ENCODE measurements at places on chromosomes 12 and 14.

GRCh38 chr12:57203791-57204190, 12.8 kb upstream of the NXPH4 start:
- no peak for DNase-seq

GRCh38 chr12:2295941-2296461, 243.2 kb downstream of the CACNA1C start:
- peak; percentile 23 for DNase-seq

GRCh38 chr12:24102676-24103075, 153.2 kb upstream of the SOX5 start:
- DNase-seq = no peak

DNA sequence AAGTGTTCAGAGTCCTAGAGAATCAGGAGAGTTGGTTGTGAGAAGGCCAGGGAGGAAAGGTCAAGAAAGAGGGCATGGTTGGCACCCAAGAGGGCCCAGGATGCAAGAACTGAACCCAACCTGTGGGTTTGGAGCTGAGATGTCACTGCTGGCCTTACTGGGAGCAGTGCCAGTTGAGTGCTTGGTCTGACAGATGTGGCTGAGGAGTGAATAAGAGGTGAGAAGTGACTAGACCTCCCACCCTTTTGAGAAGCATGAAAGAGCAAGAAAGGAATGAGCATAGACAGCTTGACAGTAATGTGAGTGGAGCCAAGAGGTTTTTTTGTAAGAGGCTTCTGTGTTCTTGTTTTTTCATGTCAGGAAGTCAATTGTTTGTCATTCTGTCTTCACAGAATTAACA, 95.3 kb downstream of the FGD4 start:
- DNase-seq = no peak

- no peak for DNase-seq
Observed at GRCh38 chr14:95946867-95947266, 70.2 kb downstream of the TUNAR start.

DNA sequence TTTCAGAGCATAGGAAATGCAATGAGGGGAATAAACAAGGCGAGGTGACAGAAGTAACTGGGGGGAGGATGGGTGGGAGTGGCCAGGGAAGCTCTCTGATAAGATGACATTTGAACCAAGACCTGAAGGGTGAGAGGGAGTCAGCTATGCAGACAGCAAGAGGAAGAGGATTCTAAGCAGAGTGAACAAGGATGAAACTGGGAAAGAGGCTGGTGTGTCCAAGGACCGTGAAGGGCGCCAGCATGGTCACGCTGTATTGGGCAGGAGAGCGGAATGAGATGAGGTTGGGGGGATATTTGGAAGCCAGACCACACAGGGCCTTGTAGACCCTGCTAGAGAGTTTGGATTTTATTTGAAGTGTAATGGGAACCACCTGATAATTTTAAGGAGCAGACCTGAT, 10.5 kb upstream of the PPP1R1A start:
- no peak for DNase-seq

DNA sequence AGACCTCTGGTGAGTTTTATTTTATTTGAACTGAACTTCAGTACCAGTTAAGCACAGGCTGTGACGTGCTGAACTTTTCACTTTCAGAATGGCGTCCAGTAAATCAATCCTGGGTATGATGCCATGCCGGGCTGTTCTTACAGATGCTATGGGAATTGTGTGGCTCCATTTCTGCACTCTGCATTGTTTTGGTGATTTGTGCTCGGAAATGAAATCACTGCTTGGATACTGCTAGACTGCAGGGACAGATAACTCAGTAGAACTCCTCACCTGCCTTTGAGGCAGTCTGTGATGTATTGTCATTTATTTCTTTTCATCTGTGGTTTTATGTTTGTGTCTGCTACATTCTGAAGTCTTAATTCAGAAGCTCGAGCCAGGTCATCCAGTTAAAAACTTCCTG, 172.7 kb downstream of the PTPN11 start:
- no peak for DNase-seq

DNA sequence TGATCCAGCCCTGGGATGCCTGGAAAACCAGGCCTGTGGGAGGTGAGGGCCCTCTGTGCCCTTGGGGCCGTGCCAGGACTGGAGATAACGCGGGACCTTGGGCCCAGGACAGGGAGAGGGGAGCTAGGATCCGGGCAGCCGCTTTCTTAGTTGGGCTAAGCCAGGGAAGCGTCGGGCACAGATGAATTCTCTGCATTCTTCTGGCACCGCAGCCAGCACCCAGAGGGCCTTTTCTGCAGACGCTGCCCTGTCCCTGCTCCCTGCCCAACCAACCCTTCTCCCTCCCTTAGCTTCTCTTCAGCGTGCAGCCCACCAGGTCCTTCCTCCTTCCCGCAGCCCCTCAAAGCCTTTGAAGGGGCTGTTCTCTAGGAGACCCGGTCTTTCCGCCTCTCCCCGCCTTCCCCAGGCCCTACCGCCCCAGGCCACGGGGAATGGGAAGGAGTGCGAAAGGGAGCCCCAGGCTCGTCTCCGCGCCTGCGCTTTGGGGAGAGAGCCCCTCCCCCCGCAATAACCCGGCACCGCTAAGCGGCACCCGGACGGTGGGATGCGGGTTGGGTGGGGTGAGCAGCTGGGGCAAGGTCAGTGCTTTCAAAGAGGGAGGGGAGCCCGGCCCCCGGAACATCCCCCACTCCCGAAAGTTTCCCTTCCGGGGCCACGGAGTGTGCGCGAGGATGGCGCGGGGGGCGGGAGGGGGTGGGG, 663 bp downstream of the NCKAP5L start:
- peak; percentile 21 for DNase-seq

DNA sequence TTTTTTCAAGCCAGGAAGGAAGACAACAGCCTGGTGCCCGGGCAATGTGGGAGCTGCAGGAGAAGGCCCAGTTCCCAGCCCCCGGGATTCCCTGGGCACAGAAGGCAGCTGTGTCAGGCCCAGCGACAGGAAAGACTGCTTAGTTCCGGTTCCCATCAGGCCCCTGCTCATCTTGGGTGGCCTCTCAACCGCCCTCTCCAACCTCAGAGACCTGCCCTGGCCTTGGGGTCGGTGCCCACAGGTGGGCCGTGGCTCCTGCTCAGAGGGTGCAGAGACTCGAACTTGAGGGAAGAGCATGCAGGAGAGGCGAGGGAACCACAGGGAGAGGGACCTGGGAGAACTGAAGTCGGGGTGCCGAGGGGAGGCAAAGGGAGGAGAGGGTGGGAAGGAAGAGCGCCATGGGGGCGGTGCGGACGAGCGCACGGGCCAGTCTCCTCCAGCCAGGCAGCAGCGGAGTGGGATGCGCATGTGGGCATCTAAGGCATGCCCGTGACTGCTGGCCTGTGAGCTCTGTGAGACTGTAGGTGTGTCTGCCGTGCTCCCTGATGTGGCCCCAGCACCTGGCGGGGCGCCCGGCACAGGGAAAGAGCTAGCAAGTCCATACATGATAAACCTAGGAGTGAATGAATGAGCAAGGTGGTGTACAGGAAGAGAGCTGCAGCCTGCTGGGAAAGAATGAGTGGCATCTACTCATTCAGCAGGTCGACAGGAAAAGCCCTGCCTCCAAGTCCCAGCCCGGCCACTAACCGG, 42.7 kb downstream of the SSH1 start:
- no peak for DNase-seq

DNA sequence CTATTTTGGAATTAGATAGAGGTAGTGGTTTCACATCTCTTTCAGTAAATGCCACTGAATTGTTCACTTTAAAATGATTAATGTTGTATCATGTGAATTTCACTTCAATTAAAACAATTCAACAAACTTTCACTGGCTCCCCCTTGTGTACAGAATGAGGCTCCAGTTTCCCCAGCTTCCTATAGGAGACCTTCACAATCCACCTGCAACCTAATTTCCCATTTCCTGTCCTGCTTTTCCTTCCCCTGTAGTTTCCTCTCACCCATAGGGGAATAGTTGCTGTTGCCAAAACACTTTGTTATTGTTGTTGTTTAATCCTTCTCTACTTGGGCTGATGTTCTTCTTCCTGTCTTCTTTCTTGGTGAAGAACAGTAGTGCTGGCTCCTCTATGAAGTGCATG, 59.8 kb downstream of the NPAS3 start:
- no peak for DNase-seq

DNA sequence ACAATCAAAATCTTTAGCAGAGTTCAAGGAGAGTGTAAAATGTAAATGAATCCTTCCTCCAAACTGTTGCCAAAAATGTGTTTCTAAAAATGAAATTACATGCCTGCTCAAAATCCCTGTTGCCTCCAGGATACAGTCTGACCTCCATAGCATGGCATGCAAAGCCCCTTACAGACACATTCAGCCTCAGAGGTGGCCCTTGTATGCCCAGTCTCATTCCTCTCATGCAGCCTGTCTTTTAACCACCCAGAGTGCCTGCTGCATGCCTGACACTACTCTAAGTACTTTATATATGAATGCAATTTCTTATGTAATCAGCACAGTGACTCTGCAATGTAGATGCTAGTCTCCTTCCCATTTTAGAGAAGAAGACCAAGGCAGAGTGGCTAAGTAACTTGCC, 24.4 kb upstream of the PTPRQ start:
- DNase-seq = peak; percentile 51

DNA sequence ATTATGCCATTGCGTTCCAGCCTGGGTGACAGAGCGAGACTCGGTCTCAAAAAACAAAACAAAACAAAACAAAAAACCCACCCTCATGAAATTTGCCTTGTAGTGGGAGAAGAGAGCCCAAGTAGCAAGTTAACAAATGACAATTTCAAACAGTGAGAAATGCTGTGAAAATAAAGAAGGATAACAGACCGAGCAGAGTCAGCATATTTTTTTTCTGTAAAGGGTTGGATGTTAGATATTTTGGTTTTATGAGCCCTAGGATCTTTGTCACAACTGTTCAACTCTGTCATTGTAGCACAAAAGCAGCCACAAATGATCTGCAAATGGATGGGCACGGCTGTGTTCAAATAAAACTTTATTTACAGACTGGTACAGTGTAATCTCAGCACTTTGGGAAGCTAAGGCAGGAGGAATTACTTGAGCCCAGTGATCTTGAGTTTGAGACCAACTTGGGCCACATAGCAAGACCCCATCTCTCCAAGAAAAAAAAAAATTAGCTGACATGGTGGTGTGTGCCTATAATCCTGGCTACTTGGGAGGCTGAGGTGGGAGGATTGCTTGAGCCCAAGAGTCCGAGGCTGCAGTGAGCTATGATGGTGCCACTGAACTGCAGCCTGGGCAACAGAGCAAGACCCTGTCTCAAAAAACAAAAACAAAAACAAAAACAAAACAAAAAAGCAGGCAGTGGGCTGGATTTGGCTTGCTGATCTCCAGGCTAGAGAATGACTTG, 117.1 kb downstream of the PTPN11 start:
- DNase-seq = no peak

- DNase-seq = no peak
Observed at GRCh38 chr12:42144158-42144407, 591 bp downstream of the GXYLT1 start.

DNA sequence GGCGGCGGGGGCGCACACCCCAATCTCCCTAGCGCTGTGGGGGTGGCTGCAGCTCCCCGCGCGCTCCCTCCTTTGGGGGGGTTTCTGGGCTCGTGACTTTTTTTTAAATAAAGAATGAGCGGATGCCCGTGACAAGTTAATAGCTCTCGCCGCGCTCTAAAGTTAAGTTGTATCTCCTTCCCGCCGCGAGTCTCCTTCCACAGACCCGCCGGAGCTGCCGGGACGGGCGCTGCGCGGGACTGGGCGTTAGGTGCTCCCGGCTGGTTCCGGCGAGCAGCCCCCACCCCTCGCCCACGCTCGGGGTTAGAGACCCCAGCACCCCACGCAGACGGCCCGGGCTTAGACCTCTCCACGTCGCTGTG, 82.6 kb upstream of the HMGA2 start:
- no peak for DNase-seq

DNA sequence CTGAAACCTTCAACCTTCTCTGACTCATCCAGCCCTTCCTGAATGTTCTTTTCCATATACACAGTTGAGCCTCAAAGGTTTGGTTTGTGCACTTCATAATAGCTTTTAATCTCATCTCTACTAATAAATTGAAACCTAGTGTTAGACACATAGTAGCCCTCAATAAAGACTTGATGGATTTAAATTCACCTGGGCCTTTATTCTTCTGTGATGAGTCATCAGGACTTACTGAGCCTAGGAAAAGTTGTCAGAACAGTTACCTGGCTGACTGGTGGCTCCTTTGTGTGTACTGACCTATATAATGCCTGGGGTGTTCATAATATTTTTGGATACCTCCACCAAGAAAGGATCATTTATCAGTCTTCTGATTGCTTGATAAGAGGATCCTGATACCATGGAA, 86.4 kb upstream of the NTF3 start:
- no peak for DNase-seq

GRCh38 chr12:114481200-114481535, 75.2 kb upstream of the TBX5 start:
- DNase-seq = no peak

DNA sequence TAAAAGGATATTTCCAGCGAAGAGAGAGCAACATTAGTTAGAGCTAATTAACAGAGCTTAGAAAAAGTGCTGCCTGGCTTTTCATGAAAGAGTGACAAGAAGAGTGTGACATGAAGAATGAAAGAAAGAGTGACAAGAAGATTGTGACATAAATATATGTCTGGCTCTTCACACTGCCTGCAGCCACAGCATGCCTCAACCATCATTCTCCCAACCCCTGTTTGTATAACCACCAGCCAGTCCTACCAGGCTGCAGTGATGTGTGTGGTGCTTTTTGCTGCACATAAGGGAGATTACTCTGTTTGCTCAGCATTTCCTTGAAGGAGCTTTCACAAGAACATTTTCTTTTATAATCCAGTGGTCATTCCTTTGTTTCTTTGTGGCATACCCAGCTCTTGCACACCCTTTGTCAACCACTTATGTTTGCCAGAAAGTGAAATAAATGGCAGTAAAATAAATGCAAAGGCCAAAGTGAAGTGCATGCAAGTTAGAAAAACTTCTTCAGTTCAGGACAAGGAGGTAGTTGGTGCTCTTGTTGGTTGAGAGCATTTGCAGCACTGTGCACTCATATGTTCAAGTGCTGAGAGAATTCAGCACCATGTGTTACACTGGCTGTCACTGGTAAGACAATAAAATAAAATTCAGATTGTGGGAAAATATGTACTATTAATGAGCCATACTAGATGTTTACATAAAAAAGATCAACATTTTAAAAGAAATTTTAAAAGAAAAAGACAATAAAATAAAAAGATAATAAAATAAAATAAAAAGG, 50.6 kb downstream of the KIF21A start:
- DNase-seq = no peak

DNA sequence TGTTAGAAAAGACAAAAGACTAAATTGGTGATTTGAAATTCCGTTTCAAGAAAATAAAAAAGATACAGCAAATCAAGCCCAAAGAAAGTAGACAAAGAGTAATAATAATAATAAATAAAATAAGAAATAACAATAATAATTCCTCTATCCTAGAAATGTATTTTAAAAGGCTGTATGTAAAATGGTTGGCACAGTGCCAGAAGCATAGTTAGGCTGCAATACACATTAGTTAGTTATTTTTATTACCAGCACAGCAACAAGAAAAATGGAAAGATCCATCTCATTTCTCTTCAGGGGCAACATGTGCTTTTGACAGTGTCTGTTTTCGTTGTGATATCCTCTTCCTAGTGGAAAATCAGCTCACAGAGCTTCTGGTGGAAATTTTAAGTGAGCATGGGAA, 174.1 kb upstream of the TMTC1 start:
- no peak for DNase-seq

- no peak for DNase-seq
Observed at GRCh38 chr14:68639000-68639757, 153.7 kb downstream of the ZFP36L1 start.

GRCh38 chr12:108386709-108387360, 47.7 kb upstream of the CMKLR1 start:
- DNase-seq = no peak

All from AML-193 (cell line).